Umbilical cord (tissue), 2 donors: ENCODE measurements at places on chromosomes 7 and 10.

DNA sequence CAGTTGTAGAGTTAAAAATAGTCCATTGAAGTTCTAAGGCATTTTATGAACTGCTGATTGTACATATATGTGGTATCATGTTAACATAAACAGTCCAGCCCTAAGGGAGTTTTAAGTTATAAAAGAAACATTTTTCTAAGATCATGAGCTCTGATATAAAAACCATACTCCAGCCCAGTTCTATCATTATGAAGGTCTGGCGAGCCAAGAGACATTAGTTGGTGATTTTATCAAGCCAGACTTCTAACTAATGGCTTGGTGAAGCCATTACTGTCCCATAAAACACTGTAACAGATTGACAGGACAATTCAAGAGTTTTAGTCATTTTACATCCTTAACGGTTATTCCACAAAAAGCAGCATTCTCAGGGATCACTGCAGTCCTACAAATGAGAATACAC is 221.6 kb downstream of the RNLS start:
- peak; percentile 9 for DNase-seq

GRCh38 chr10:118501171-118501570 is 94.3 kb downstream of the PRLHR start:
- no peak for DNase-seq

DNA sequence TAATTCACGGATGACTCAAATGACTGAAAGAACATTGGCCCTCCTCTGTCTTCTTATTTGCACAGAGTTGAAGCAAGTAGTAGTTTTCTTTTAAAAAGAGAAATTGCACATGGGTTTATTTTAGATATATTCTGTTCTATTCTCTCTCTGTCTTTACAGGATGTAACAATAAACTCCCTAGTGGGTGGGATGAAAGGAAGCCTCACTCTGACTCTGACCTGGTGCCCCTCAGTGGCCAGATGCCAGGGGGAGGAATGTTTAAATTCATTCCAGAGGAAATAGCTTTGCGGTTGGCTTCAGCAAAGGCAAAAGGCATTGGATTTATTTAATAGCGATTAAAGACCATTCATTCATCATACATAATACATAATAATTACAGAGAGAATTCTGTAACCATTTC is 156.4 kb upstream of the MTPN start:
- DNase-seq, result peak; percentile 44

DNA sequence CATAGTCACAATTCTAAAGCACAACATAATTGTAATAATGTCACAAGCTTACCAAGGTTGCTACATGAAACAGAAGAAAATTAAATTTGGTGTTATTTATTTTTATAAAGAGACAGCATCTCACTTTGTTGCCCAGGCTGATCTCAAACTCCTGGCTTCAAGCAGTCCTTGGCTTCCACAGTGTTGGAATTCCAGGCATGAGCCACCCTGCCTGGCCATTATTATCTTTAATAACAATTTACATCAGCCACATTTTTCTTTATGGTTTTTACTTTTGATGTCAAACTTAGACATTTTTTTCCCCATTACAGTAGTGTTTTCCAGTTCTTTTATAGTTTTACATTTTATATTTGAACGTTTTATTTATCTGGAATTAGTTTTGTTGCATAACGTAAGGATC is 46.7 kb downstream of the BMPR1A start:
- no peak for DNase-seq

- no peak for DNase-seq
These were observed 377.2 kb upstream of the VWC2 start for GRCh38 chr7:49396229-49396628.

DNA sequence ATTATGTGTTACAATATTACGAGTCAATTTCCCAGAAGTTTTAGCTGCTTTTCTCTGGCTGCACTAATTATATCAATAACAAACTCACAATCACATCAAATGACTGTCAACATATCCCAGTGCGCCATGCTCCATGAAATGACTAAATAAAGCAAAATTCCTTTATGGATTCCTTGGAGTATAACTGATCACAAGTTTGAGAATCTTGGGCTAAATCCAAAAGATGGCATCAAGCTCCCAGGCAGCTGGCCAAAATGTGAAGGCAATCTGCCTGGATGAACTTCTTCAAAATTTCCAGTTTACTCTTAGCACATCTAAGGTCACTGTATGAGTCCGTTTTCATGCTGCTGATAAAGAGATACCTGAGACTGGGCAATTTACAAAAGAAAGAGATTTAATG is 210.8 kb downstream of the CCSER2 start:
- DNase-seq, result no peak

- DNase-seq, result no peak
These were observed 428.3 kb upstream of the NPVF start for GRCh38 chr7:25656581-25657026.
